SJCRH30 (cell line): ENCODE measurements at places on chromosomes 7 and 10. TPM values are rescaled to one million over a fixed set of nuclear protein-coding genes. Genes with fewer than 3 reads are reported as not detected.

DNA sequence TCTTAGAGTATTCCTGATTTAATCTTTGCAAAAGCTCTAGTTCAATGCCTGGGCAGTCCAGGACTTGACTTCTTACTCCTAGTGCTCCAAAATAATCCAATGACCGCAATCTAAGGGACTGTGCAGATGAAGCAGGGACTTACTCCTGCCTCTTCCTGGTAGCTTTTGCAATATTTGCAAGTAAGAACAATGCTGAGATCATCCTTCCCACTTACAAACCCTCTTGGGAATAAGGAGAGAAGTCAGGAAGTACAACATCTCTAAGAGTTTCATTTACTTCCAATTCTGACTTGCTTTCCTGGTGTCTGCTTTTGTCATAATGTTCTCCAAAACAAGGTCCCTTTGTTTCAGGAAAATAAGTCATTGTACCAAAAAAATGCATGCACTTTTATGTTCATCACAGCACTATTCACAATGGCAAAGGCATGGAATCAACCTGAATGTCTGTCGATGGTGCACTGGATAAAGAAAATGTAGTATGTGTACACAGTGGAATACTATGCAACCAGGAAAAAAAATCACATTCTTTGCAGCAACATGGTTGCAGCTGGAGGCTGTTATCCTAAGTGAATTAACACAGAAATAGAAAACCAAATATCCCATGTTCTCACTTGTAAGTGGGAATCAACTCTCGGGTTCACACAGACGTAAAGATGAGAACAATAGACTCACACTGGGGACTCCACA is 7.1 kb upstream of the KCNMA1 start:
- DNase-seq: no peak

Gene PRPF18
- total RNA-seq: 26.0 and 31.0 TPM in 2 replicates

Gene SFTPA1
- not detected in 2 replicates for total RNA-seq

DNA sequence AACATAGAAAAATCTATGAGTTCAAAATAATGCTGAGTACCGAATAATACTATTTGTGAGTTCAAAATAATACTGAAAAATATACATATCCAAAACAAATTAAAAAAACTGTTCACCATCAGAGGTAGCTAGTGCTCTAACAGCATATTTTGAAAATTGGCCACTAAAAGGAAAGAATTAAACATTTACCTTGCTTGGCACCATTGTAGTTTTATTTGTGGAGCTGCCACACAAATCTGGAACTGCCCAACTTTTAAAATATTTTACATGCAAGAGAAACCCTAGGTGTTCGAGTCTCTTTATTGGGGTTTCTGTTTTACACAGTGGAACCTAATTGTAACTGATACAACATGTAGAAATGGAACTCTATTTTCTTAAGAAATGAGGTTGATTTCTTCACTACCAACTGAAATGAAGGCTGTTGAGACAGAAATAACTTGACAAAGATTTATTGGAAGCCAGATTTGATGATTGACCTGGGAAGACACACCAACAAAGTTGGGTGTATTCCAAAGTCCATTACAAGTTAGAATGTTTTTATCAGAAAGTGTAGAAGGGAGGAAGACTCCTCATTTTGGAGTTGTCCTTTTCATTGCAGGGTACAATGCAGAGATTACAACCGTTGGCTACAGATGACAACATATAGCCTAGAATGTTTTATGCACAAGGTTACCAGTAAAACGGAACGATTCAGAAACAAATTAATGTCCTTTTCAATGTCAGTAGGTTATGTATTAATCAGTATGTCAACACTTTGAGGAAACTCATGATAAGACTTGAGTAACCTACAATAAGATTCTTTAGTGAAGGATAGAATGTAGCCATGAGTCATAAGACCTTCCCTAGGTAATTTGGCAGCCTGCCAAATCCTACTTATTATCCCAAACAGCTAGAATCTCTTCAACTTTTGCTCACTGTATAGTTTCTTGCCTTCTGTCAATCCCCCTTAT is 73.8 kb upstream of the PAPSS2 start:
- no peak for DNase-seq

DNA sequence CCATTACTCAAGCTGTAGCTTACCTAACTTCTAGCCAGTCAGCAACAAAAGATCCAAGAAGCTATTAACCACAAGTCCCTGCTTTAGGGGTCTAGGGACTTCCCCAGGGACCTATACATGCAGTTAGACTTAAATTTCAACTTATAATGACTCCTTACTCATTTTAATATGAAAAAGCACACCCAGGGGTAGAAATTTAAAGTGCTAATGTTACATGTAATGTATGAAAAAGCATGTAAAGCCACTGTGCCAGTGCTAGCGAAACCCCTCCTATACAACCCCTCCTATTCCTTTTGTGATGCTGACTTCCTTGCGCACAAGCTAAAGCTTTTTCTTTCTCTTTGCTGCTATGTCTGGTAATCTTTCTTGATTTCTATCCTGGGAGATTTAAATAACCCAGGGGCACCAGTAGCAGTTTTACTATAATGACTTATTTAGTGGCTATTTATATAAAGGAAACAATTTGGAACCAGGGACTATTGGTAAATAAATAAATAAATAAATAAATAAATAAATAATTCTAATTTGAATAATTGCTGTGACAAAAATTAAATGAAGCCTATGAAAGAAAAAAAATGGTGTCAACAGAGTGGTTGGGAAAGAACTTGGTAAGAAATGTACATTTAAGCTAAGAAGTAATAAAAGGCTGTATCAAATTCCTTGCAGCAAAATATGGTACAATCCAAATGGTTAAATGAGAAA is 110.5 kb upstream of the MAGI2 start:
- DNase-seq: no peak

Gene CALHM3
- total RNA-seq: not detected in 2 replicates

Gene SLC18A2
- total RNA-seq: 0.06 and 0.10 TPM in 2 replicates

GRCh38 chr7:113247198-113247597 is 128.8 kb upstream of the SMIM30 start:
- no peak for DNase-seq

GRCh38 chr7:110090110-110090820 is 1000.7 kb upstream of the LRRN3 start:
- peak; percentile 62 for DNase-seq

GRCh38 chr7:51046103-51046466 is 263.4 kb upstream of the GRB10 start:
- no peak for DNase-seq

Gene TMEM176B
- total RNA-seq: not detected in 2 replicates

DNA sequence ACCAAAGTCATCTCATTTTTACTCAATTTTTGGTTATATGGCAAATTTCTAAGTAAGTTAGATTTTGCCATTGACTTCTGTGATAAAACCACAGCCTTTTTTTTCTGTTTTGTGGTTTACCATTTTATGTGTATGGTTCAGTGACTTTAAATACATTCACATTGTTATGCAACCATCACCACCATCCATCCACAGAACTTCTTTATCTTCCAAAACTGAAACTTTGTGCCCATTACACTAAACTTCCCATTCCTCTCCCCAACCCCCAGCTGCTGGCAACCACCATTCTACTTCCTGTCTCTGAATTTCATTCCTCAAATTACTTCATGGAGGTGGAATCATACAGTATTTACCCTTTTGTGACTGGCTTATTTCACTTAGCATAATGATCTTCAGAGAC is 280.4 kb upstream of the TCERG1L start:
- no peak for DNase-seq

- DNase-seq: no peak
These were observed 96.5 kb downstream of the ARMH3 start for GRCh38 chr10:101959346-101959916.

GRCh38 chr10:98684019-98684899 is 237.5 kb upstream of the HPS1 start:
- peak; percentile 47 for DNase-seq

Gene DIP2C
- total RNA-seq: 5.0 TPM in 2 replicates

Gene CYP26C1
- total RNA-seq: not detected in 2 replicates

DNA sequence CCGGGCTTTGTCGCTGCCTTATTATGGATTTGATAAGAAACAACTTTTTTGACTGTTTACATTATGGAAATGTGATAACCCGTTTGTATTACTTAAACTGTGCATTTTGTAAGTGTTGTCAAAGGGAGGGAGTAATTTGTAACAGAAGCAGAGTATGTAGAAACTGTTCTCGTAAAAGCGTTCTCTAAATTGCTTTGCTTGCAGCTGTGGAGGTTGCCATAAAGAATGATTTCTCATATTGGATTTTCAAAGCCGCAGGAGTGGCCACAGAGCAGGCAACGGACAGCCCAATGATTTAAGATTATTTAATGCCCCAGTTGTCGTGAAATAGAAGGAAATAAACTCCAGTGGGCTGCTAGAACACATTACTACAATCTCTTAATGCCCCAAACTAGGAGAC is 114.0 kb upstream of the INSYN2A start:
- DNase-seq: no peak
